Peyer's patch (tissue), 4 donors: ENCODE measurements at places on chromosomes 16 and 17. TPM values are rescaled to one million over a fixed set of nuclear protein-coding genes. Genes with fewer than 3 reads are reported as not detected.

The KIF2B gene
- not detected for total RNA-seq

The EVI2A gene
- 12.4 TPM for total RNA-seq

The VMP1 gene
- 340 TPM for total RNA-seq

The LAT gene
- 52.0 TPM for total RNA-seq

The KRT23 gene
- 2.5 TPM for total RNA-seq

The C16orf74 gene
- 2.5 TPM for total RNA-seq

The HSD17B1 gene
- 0.94 TPM for total RNA-seq

The SMIM5 gene
- total RNA-seq, result 97.1 TPM

The SPNS3 gene
- not detected for total RNA-seq

The CNGB1 gene
- 2.8 TPM for total RNA-seq

The RAP1GAP2 gene
- 60.2 TPM for total RNA-seq
